ENCODE measurements at places on chromosomes 3 and 15.
A peak's percentile ranks its signal among the peaks of the same experiment; 100 is the strongest.

GRCh38 chr3:104032283-104032682, 1334.4 kb upstream of the ALCAM start:
- no peak for DNase-seq

- DNase-seq: peak; percentile 12
Observed at GRCh38 chr3:197555281-197556261, at the start of gene BDH1. TSS of gene BDH1 (minus strand) at chr3:197555968. CDS start at chr3:197546443, 9,525 bp downstream.

- no peak for DNase-seq
Observed at GRCh38 chr15:77243135-77243534, 172.2 kb upstream of the TSPAN3 start.

GRCh38 chr15:88187195-88187594, 69.3 kb downstream of the NTRK3 start:
- no peak for DNase-seq

GRCh38 chr3:157354254-157354653, 82.4 kb upstream of the PTX3 start:
- no peak for DNase-seq

- no peak for DNase-seq
Observed at GRCh38 chr3:148698190-148698810, 597 bp downstream of the AGTR1 start.

- DNase-seq: no peak
Observed at GRCh38 chr15:35061825-35062737, 23.0 kb downstream of the NANOGP8 start.

GRCh38 chr3:156685752-156686151, 11.4 kb downstream of the TIPARP start:
- DNase-seq: no peak

DNA sequence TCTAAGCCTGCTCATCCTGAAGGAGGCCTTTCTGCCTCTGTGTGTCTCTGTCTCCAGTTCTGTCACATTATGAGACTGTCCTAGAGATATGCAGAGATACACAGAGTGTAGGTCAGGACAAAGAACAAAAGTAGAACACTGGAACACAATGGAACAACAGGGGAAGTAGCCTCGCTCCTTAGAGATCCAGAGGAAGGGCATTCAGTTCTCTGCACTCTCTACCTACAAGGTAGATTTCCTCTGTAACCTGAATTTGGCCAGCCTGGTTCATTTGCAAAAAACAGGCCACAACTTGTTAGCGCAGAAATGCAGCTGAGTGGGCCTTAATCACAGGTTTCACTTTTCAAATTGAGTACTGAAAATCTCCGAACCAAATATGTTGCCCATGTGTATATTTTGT, 19.4 kb downstream of the NEK10 start:
- DNase-seq: no peak

DNA sequence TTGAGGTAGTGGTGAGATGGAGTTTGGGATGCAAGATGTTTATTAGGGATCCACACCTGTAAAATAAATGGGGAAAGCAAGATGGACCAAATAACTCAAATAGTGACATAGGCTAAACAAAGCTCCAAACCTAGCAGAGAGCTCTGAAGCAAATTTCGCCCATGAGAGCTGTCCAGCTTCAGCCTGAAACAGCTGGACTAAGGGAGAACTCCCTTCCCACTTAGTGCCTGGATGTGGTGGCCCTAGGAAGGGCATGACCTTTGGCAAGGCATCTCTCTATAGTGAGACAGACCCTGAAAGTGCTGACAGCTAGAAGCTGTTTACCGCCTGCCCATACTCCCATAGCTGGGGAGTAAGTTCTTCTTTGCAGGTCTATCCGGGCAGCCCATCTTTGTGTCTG, 48.1 kb downstream of the COL6A5 start:
- no peak for DNase-seq

GRCh38 chr3:194129581-194130133, 6.3 kb upstream of the HES1 start:
- DNase-seq: no peak

- no peak for DNase-seq
Observed at GRCh38 chr3:127184870-127185216, 8.1 kb upstream of the PRR23E start.

- DNase-seq: no peak
Observed at GRCh38 chr15:75712668-75713337, at the start of gene CSPG4. TSS of gene CSPG4 (minus strand) at chr15:75712848. CDS start at chr15:75712755, 93 bp downstream.

DNA sequence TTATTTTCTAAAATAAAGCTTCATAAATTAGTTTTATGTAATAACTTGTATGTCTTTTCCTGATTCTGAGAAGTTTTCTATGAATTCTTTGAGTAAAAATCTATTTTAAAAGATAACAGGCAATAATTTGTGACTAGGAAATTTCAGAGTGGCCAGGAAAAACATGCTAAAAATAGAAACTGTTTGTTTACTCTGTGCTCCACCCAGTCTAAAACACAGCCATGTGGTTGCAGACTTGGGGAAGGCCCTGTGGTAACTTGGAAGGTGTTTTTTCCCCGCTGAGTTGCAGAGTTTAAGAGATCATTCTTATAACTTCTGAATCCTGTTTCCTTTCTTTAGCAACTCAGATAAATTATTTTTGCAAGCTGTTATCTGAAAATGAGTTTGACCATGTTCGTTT, 21.9 kb downstream of the PLCL2 start:
- peak; percentile 64 for DNase-seq

GRCh38 chr3:9932843-9933560, 632 bp upstream of the CRELD1 start:
- peak; percentile 75 for DNase-seq

DNA sequence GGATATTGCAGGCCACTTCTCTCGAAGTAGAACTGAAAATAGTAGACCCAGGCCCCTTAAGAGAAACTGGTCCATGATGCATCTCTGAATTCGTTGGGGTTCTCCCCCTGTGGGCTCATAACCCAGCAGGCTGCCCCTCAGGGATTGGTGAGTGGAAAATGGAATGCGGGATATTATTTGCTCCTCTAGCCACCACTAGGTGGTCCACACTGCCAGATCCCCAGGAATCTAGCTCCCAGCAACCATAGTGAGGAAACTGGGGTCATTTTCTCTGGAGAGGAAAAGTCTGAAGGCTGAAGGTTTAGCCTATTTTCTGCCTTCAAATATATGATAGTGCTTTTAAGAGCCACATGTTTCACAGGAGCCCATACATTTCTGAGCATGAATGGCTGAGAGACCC, 6.7 kb downstream of the CX3CR1 start:
- DNase-seq: no peak

DNA sequence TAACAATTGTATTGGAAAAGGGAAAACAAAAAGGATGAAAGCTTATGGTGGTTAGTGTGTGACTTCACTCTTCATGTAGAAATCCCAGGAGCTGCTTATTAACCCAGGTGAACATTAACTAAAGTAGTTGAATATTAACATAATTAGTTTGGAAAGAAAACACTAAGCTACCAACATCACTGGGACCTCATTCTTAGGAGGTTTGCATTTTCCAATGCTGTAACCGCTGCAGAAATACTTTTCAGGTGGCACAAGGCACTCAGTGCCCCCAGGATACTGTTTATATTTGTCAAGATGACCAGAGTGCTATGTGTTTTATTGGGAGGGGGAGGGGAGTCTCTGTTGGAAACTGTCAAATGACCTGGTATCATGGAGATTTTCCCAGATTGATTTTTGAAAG, 25.9 kb upstream of the VILL start:
- DNase-seq: no peak

DNA sequence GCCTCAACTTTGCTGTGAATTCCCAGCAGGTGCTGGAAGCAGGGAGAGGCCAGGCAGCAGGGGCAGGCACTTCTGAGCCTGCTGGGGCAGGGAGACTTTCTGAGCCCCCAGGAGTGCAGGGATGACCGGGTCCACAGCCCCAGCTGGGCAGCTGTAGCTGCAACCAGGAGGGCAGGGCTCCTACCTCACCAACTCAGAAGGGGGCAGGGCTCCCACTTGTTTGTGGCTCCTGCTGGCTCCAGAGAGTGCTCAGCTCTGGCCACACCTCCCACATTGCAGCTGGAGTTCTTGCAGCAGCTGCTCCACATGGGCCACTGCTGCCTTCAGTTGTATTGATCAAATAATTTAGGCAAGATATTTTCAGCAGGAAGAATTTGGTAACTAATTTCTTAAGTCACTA, 812.3 kb downstream of the NSUN3 start:
- DNase-seq: no peak

GRCh38 chr3:141273700-141274410, 42.2 kb downstream of the PXYLP1 start:
- no peak for DNase-seq

- no peak for DNase-seq
Observed at GRCh38 chr3:50807266-50807665, 132.5 kb downstream of the DOCK3 start.

GRCh38 chr15:64548235-64548634, 87.9 kb downstream of the ZNF609 start:
- no peak for DNase-seq

DNA sequence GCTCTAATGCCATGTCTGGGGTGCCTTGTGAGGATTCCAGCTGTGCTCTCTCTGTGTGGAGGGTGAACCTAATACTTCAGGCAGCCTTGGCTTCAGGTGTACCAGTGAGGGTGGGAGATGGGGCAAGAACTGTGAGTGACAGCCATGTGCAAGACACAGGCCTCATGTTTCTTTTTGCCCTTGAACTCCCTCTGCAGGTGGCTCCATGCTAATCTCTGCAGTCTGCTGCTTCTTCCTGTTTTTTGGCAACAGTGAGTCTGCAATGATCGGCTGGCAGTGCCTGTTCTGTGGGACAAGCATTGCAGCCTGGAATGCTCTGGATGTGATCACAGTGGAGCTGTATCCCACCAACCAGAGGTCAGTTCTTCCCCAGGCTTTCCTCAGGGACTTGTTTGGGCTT, 189.3 kb downstream of the SV2B start:
- DNase-seq: no peak

DNA sequence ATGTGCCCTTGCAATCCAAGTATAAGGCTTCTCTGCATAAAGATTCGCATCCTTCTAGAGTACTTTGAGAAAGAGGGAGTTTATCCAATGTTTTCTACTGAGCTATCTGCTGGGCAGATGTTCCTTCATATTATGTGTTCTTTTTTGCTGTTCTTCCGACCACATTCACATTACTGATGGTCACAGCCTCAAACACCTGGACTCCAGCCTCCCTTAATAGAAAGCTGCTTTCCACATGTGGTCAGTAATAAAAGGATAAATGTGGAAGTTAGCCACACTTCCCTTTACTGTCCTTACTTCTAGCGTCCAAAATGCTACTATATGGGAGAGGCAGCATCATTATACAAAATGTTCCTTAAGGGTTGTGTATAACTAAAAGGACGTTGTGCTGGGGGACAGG, 116.9 kb downstream of the CD47 start:
- DNase-seq: no peak

DNA sequence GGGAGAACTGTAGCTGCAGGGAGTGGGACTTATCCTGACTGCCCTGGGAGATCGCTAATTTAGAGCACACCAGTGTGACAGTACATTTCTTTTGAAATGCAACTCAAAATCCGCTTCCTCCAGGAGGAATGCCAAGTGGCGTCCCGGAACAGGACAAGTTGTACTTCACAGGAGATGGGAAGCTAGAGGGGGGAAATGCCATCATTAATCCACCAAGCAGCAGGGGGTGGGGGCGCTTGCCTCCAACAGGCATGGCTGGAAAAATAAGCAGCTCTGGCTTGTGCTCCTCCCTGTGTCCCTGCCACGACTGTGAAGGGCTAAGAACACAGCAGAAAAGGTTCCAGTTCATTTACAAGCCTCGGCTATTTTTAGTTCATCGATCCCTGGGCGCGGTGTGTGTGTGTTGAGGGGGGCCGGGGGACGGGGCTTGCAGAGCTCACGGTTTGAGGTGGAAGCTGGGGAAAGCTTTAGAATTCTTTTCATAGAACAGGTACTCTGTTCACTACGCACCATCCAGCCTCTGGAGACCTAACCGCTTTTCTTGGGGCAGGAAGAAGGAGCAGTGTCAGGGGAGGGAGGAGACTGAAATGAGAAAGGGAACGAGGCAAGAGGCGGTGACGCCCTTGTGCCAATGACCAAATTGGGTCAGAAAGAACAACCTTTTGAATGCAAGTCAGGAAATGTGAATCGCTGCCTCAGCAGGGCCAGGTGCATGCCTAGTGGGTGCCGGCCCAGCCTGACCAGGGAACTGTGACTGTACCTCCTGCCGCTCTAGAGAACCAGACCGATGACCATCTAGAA, 51.8 kb upstream of the DGKG start:
- DNase-seq: no peak

GRCh38 chr3:133209871-133210550, 171.8 kb downstream of the TMEM108 start:
- no peak for DNase-seq

GRCh38 chr3:166879661-166880060, 500.4 kb downstream of the ZBBX start:
- no peak for DNase-seq

GRCh38 chr3:55441499-55441898, 45.6 kb downstream of the WNT5A start:
- DNase-seq: no peak

DNA sequence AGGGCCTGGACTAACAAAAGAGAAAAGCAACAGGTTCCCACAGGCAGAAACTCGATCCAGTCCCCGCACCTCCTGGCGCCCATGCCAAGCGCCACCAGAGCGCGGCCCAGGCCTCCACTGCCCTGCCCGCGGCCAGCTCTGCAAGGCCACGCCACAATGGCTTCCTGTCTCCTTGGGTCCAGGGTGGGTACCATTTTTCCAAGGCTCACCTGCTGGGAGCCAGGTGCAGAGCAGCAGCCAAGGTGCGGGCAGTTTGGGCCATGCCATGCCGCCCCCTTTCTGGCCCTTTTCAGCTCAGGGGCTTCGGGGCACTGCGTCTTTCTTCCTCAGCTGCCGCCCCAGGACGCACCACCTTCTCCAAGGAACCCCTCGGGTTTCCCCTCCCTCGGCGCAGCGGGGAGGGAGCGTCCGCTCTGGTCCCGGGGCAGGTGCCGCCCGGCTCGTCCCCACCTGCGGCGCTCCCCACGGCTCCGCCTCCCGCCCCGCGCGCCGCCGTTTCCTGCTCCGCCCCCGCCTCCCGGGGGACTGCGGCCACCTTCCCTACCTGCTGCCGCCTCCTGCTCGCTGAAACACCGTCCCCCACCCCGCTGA, at the start of gene ILDR1:
ILDR1 (minus strand) TSS at position 437 of the 591 bp plus-strand sequence; CDS start at position 267, 170 bp downstream.
- no peak for DNase-seq

DNA sequence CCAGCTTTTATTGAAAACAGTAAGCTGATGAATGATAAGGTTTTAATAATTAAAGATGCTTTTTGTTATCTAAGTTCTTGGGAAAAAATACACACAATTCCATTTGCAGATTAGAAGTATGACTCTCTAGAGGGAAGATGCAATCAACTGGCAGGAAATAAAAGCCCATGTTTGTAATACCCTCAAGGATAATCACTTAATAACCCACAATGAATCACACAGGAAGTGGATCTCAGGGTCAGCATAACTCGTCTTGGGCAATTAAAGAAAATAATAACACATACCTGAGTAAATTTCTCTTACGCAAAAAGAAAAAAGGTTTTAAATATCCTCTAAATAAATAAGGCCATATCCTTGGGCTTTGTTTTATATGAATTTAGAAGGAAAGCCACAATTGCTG, 9.4 kb upstream of the EID1 start:
- no peak for DNase-seq
